ENCODE measurements at places on chromosomes 2 and 18. TPM values are rescaled to one million over a fixed set of nuclear protein-coding genes. Genes with fewer than 3 reads are reported as not detected.

CCBE1 gene
- polyA plus RNA-seq, result 0.37 TPM

CPS1 gene
- polyA plus RNA-seq, result 0.98 TPM

HOXD4 gene
- 2.0 TPM for polyA plus RNA-seq

- no peak for DNase-seq
Measured at GRCh38 chr2:45808294-45808800, 156.9 kb downstream of the PRKCE start.

- DNase-seq, result no peak
Measured at GRCh38 chr2:100178864-100179263, 36.5 kb upstream of the AFF3 start.

DNA sequence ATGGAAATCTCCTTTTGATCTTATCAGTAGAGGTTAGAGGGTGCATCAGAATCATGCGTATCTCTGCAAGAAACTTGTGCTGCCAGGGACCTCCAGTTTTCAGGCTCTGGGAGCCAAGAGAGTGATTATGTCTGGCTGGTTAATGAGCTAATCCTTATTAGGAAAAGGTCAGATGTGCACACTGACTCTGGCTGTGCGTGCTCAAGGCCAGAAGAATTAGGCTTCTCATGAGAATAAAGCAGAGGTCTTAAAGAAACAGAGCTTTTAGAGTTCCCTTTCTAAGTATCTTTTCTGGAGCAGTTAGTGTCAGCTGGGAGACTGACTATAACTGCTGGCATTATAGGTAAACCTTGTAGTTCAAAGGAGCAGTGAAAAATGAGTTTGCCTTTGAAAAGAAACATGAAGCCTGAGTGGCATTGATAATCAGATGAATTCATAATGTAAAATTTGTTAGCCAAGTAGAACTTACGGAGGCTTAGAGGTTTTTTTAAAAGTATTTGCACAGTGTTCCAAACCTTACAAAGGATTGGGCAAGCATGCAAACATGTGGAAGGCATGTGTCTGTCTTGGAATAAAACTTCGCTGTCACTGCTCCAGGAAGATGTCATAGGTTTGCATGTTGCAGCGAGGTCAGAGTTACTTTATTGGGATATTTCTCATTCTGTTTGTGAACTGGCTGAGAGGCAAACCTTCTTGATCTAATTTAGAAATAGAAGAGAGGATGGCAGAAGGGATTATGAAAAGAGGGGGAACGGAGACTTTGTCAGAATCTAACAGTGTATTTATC, 151.7 kb downstream of the ARHGAP28 start:
- DNase-seq, result peak; percentile 8

- no peak for DNase-seq
Measured at GRCh38 chr2:40283111-40283909, 168.6 kb downstream of the SLC8A1 start.

GRCh38 chr2:138335036-138335435, 166.5 kb upstream of the SPOPL start:
- no peak for DNase-seq

GRCh38 chr2:242024751-242025355, 155.3 kb downstream of the RTP5 start:
- no peak for DNase-seq

DNA sequence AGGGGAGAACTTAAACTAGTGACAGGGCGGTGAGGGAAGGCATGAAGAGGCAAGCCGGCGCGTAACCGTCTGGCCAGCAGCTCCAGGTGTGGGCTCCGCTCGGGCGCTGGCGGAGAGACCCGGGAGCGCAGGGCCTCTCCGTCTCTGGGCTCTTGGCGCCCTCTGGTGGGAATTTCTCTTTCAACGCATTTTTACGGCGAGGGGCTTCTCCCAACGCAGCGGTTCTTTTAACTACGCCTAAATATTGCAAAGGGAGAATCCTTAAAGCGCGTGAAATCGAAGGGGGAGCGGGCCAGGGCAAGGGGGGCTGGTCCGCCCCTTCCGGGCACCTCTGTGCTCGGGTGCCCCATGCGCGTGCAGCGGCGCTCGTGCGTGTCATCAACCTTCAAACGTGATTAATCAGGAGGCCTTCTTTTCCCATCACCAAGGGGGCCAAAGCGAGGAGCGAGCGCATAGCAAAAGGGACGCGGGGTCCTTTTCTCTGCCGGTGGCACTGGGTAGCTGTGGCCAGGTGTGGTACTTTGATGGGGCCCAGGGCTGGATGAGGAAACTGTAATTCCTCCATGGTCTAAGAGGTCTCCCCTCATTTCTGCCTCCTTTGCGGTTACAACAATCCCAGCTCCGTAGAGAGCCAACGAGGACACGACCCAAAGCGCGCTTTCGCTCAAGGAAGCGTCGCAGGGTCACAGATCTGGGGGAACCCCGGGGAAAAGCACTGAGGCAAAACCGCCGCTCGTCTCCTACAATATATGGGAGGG, 762 bp upstream of the GAD1 start:
- DNase-seq, result peak; percentile 43

GRCh38 chr18:10727477-10727876, 201.7 kb downstream of the NAPG start:
- no peak for DNase-seq

GRCh38 chr2:147008481-147008880, 836.3 kb upstream of the ACVR2A start:
- no peak for DNase-seq

GRCh38 chr18:57791911-57792310, 11.2 kb downstream of the ATP8B1 start:
- DNase-seq, result no peak

Data from urinary bladder (tissue), 4 donors.